ENCODE measurements at places on chromosomes 1 and 21.

DNA sequence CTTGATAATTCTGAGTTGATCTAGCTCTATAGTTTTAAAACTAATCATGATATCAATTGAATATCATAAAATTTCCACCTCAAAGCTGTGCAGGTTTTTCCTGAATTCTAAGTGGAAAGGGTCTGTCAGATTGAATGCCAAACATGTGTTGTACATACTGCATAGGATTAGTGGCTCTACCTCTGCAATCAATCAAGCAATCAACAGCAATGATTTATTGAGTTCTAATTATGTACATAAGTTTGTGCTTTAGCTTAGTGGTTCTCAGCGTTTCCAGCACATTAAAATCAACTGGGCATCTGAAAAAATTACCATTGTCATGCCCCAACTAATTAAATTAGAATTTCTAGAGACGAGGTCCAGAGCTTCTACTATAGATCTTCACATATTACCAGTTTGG, 251.5 kb downstream of the BACH1 start:
- no peak for DNase-seq

DNA sequence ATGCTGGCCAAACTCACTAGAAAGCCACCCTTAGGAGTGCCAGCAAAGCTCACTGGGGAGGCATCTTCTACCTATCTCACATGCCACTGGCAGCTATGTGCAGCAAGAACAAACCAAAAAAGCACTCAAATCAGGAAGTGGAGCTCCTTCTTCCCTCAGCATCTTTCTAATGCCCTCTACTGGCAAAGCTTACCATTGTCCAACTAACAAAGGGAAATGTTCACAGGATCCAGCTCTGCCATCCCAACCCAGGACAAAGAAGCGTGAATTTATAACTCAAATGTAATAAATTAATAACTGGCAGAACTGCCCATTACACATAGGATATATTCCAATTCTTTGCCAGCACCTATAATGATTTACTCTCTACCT, 38.9 kb downstream of the LEPR start:
- DNase-seq, result peak; percentile 9

- no peak for DNase-seq
Observed at GRCh38 chr1:44168520-44169098, 27.2 kb upstream of the KLF18 start.

GRCh38 chr1:182802006-182802803, 12.6 kb downstream of the NPL start:
- DNase-seq, result no peak

DNA sequence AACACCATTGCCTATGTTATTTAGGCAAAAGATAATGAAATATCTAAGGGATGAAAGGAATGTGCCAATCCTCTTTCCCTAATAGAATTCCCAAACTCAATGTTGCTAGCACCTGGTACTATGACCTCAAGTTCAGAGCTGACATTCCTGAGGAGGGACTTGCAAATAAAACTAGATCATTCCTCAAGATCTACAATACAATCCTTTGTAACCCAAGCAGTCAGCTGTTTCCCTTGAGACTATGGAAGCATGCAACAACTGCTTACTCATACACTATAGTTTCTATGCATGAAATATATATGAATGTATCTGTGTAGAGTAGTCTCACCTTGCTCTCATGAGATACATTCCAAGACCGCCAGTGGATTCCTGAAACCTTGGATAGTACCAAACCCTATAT, 65.0 kb downstream of the ABL2 start:
- DNase-seq, result no peak

GRCh38 chr1:59293206-59293605, 3.7 kb upstream of the FGGY start:
- no peak for DNase-seq

GRCh38 chr1:22131062-22131461, 11.8 kb downstream of the WNT4 start:
- no peak for DNase-seq

DNA sequence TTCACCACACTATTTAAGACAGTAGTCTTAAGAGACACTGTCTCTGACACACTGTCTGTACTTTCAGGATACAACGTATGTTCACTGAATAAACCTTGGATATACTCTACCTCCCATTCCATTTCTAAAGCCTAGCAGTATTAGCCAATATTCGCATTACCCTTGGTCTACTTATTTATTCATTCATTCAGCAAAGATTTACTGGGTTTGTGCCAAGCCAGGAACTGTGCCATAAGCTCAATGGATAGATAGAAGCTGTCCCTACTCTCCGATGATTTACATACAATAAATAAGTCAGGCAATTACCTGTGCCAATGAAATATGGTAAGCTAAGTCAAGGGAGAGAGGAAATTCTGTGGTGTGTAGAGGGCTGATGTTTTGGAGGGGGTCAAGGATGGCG, 195.2 kb upstream of the RAB4A start:
- no peak for DNase-seq

GRCh38 chr1:224802617-224803016, 126.9 kb upstream of the DNAH14 start:
- DNase-seq, result no peak

DNA sequence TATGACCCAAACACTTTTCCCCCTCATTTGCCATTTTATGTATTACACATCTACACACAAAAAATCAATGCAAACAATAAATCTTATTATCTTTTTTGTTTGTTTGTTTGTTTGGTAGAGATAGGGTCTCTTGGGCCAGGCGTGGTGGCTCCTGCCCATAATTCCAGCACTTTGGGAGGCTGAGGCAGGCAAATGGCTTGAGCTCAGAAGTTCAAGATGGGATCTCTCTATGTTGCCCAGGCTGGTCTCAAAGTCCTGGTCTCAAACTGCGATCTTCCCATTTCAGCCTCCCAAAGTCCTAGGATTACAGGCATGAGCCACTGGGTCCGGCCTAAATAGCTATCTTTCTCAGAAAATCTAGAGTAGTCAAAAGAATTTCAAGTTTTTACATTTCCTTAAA, 1.2 kb upstream of the DBT start:
- no peak for DNase-seq

DNA sequence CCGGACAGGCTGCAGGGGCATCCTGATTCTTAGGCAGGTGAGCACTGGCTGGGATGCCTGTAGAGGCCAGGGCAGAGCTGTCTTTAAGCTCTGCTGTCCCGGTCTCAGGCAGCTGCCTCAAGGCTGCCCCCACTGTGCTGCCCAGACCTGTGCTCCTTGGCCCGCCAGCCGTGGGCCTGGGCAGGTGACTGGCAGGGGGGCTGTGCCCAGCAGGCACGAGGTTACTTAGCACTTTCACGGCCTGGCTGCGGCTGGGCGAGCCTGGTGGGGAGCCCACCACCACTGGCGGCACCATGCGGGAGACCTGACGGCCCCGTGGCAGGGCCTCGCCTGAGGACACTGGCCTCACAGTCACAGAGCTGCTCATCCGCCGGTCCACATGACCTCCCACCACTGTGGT, 8.2 kb downstream of the CRYBG2 start:
- DNase-seq, result no peak

Data from Calu3 (cell line).